ENCODE measurements at places on chromosomes 6 and 20.

DNA sequence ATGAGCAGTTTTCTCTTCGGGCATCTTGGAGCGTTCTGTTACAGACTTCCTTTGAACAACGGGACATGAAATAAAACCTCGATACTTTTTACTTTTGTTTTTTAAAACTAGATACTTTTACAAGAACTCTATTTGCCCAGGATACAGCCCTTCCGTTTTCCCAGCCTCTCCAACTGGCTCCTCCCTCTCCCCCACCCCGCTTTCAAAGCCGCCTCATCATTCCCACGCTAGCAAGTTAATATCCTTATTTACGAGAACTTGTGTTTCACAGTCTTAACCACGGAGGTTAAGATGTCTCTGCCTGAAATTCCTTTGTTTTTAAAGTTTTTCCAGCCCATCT, 241 bp upstream of the CFAP206 start:
- DNase-seq: peak; percentile 46

DNA sequence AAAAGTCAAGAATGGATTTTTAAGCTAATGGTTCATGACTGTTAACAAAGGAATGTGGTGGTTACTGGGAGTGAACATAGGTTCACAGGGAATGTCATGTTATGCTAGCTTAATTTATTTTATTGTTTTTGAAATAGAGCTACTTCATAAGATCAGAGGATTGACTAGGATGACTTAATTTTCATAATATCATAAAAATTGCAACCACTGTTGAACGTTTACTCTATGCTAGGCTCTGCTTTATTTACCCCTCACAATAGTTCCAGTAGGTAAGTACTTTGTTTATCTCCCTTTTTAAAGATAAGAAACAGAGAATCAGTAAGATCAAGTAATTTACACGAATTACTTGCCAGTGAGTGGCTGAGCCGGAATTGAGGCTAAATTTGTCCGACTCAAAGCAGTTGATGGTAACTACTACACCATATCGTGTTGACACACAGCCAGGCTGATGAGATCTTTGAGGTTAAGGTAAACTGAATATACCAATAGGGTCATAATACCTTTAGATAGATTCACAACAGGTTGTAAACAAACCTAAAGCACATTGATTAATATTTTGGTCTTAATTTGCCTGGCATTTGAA, 194.6 kb upstream of the CITED2 start:
- DNase-seq: no peak

DNA sequence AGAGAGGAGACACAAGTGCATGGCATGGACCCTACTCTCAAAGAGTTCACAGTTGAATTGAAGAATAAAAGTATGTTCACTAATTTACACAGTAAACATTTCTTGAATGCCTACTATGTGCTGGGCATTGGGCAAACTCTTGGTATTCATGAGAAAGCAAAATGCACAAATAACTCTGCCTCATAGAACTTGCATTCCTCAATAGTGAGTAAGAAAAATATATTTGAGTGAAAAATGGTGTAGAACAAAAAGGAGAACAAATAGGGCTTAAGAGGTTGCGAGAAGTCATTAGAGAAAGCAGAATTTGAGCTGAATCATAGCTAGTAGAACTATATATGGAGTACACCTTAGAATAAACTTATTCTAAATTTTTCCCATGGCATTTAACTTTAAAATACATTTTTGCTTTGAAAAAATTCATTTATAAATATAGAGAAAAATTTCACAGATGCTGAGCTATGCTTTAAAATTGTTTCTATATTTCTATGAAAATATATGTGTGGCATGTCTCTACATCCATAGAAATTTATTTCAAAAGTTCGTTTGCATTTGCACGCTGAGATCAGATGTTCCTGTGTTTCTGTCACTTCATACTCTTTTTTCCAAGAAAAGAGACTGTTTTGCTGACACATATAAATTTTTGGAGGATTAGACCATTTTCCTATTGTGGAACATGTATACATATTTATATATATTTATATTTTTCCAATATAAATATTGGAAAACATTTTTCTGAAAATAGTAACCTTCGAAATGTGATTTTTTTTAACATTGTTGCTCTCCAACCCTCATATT, 236.1 kb downstream of the KCNQ5 start:
- DNase-seq: no peak

GRCh38 chr6:30894935-30895334, 10.6 kb downstream of the DDR1 start:
- no peak for DNase-seq

- peak; percentile 57 for DNase-seq
Observed at GRCh38 chr20:2151858-2152281, 50.2 kb downstream of the STK35 start.

DNA sequence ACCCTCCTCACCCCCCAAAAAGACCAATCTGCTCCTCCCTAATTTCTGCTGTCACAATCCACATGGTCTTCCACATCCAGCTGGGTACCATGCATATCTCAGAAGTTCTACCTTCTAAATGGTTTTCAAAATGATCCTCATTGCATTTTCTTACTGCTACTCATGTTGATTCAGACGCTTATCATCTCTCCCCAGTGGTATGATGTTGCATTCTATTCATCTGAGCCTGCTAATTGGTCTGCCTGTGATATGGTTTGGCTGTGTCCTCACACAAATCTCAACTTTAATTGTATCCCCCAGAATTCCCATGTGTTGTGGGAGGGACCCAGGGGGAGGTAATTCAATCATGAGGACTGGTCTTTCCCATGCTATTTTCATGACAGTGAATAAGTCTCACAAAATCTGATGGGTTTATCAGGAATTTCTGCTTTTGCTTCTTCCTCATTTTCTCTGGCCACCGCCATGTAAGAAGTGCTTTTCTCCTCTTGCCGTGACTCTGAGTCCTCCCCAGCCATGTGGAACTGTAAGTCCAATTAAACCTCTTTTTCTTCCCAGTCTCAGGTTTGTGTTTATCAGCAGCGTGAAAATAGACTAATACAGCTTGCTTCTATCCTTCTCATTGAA, 41.4 kb upstream of the CLIC5 start:
- DNase-seq: no peak

GRCh38 chr6:27334141-27334540, 22.1 kb upstream of the POM121L2 start:
- DNase-seq: no peak

DNA sequence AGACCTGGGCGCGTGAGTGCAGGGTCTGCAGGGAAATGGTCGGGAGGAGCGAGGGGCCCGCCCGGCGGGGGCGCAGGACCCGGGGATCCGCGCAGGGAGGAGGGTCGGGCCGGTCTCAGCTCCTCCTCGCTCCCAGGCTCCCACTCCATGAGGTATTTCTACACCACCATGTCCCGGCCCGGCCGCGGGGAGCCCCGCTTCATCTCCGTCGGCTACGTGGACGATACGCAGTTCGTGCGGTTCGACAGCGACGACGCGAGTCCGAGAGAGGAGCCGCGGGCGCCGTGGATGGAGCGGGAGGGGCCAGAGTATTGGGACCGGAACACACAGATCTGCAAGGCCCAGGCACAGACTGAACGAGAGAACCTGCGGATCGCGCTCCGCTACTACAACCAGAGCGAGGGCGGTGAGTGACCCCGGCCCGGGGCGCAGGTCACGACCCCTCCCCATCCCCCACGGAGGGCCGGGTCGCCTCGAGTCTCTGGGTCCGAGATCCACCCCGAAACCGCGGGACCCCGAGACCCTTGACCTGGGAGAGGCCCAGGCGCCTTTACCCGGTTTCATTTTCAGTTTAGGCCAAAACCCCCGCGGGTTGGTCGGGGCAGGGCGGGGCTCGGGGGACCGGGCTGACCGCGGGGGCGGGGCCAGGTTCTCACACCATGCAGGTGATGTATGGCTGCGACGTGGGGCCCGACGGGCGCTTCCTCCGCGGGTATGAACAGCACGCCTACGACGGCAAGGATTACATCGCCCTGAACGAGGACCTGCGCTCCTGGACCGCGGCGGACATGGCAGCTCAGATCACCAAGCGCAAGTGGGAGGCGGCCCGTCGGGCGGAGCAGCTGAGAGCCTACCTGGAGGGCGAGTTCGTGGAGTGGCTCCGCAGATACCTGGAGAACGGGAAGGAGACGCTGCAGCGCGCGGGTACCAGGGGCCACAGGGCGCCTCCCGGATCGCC, 54.2 kb upstream of the HLA-A start:
- DNase-seq: peak; percentile 90

GRCh38 chr6:109295774-109296156, 86.5 kb downstream of the CD164 start:
- no peak for DNase-seq

DNA sequence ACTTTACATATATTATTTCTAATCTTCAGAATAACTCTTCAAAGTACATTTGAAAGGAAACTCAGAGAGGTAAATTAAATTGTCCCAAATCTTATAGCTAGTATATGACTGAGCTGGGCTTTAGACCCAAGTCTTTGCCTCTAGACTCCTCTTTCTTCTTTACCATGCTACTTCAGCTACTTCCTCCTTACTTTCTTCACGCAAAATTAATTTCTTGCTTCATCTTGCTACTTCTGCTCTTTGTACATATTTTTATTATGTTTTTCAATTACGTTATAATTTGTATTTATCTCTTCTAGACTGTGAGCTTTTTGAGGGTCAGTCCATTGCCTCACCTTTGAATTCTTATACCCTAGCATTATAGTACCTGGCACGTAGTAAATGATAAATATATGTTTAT, 5.3 kb downstream of the TMEM170B start:
- no peak for DNase-seq

DNA sequence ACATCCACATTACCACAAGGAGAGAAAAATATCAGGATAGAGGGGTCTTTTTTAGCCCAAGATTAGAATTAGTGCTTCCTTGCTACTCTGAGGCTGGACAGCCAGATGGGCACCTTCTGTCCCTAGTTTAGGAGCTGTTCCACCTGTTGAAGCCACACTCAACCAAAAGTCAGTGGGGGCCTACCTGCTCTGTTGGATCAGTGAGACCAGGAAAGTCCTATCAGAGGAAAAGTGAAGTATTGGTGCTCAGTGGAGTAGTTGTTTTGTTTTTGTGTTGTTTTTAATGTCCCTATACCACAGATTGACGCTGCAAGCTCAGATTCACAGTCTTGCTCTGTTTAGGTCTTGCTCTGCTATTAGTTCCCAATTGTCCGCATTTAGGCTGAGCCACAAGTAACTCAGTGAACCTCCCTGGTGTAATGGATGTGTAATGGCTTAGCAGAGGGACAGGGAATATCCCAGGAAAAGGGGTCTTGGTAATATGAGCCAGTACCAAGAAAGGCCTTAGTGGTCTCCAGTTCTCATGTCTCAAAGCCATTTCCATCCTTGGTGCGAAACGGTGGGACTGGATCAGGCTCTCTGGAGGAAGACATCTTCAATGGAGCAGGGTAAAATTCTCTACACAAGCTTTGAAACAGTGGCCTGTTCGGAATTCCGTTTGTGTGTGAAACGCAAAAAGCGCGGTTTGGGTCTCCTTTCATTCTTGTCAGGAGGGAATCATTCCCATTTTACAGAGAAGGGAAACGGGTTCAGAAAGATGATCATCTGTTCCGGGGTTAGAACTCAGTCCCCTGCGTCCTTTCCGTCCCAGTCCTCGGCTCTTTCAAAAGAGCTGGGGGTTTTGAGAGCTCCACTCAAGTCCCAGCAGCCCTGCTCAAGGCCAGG, 631 bp upstream of the PABPC1L start:
- no peak for DNase-seq

- no peak for DNase-seq
Observed at GRCh38 chr20:50004229-50004628, 21.4 kb downstream of the SNAI1 start.

GRCh38 chr20:35007413-35007812, 51.7 kb downstream of the MYH7B start:
- DNase-seq: no peak

DNA sequence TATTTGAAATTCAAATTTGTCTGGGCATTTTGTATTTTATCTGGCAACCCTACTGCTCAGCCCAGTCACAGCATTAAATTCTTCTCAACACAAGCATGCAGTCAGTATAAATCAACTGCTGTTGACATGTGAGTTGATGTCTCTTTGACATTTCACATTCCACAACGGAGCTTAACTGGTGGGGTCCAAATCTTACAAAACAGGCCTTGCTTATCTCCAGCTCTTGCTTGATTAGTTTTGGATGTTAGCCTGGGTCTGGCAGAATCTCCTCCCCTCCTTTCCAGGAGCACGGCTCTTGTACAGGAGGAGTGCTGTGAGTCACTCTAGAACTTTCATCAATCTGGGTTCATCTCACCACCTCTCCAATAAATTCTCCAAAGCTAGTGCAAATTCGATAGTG, 80.8 kb upstream of the PHACTR1 start:
- no peak for DNase-seq

DNA sequence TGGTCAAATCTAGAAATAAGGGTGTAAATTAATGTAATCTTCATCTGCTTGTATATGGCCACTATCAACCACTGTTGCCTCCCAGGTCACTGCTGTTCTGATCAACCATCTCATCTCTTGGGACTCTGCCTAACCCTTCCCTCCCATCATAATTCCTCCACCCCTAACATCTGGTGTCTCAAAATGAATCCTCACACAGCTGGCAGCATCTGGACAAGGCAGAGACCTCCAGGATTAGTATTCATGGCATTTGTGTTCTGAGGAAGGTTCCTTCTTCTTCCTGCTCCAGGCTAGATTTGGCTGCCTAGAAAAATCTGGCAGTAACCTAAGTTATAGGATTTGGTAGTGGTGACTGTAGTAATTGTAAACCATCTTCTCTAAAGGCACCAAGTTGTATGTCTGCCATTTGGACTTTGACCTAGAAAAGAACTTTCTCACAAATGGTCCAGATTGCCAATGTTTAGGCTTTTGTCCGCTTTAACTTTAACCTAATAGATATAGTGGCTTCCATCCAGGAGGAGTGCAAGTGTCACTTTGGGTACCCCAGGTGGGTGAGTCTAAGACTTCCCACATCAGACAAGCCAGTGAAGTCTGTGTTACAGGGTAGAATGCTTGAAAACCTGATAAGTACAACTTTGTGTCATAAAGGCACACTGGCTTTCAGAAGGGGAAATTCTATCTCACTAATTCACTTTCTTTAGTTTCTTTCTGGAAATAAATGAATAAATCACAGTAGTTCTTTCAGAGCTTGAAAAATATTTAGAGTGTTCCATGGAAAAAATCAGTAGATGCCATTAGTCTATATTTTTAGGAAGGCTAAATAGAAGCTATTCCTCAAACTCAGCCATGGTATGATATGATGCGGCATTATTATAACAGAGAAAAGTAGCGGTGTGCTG, 3.0 kb upstream of the PHACTR2 start:
- DNase-seq: no peak

DNA sequence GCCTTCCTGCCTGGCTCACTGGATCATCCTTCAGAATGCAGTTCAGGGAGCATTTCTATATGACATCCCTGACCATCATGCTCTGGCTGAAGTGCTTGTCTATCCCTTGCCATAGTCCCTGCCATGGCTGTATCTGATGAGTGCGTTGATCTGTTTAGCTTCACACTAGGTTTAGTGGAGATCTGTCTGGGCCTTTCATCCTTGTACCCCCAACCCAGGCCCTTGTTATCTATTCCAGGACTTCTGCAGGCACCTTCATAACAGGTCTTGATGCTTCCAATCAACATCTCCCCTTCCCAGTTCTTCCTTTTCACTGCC, 102.4 kb downstream of the QRSL1 start:
- DNase-seq: no peak

- DNase-seq: peak; percentile 38
Observed at GRCh38 chr20:59014680-59015389, 4.4 kb upstream of the TUBB1 start.

- DNase-seq: no peak
Observed at GRCh38 chr20:6838181-6838826, 70.8 kb downstream of the BMP2 start.
